ENCODE measurements at places on chromosomes 1 and 21.

DNA sequence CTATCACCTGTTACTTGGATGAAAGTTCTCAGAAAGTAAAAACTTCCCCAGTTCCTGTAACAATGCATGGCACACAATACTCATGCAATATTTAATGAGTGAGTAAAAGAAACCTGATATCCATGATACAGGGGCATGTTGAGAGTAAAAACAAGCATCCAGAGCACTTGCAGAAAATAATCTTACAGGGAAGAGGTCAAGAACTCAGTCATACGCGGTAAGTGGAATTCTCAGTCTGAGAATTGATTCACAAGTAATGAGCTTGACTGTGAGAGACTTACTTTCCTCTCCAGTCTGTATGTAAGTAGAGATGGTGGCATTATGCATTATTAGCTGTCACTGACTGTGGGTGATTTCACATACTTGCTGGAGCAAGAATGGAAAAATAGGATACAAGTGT is 976.9 kb downstream of the BRINP3 start:
- H3K4me3 ChIP-seq = no peak overlapping the region
- no peak overlapping the region for H3K27ac ChIP-seq

DNA sequence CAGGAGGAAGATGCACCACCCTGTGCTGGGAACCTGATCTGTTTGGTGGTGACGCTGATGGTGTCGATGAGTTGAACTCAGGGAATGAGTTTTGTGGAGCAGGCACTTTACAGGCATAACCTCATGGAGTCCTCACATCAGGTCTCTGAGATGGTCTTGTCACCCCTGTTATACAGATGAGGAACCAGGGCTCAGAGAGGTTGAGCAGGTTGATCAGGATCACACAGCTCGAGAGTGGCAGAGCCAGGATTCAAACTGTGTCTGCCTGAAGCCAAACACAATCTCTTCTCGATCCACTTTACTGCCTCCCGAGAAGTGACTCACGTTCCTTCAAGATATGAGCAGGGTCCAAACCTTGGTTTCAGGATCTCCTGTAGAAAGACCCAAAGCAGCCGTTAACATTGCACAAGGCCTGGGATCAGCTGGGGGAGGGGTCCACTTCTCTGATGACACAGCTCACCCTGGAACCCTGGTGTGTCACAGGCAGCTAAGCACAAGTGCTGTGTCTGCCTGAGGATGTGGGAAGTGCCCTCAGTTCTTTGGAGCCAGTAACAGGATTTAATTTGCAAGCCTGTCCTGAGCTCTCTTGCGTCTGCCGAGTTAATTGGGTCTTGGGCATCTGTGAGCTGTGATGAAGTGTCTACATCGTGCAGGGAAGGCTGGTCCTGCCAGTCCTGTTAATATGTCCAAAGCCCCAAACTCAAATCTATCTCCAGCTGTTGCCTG is 65.4 kb upstream of the STUM start:
- no peak for DNase-seq
- H3K36me3 ChIP-seq = no peaks in the 10 kb centered on the region
- H3K27ac ChIP-seq = no peak overlapping the region

GRCh38 chr1:156896490-156897033 is 3.0 kb downstream of the PEAR1 start:
- no peak for DNase-seq
- no peak overlapping the region for H3K4me3 ChIP-seq
- H3K4me1 ChIP-seq = no peaks in the 10 kb centered on the region
- H3K27ac ChIP-seq = no peak overlapping the region

DNA sequence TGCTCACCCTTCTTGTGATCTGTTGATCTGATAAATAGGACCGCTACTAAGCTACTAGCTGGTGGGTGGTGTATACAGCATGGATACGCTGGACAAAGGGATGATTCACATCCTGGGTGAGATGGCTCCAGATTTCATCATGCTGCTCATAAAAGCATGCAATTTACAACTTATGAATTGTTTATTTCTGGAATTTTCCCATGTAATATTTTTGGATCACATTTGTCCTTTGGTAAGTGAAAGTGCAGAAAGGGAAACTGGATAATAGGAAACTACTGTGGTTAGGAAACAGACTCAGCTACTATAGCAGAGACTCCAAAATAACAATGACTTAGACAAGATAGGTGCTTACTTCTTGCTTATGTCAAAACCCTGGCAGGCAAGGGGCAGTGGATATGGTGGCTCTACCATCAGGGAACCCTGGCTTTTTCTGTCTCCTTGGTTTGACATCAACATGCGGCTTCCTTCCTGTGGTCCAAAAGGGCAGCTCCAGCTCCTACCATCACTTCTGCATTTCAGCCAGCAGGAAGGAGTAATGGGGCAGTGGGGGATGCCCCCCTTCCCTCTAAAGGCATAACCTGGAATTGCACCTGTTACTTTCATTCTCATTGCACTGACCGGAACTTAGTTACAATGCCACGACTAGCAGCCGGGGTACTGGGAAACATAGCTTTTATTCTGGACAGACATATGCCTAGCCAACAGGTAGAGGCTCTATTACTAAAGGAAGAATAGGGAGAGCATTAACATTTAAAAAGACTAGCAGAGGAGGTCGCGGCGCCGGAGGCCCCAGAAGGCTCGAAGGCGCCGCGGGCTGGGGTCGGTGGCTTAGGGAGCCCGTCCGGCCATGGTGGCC is 13.8 kb upstream of the AK2 start:
- no peak overlapping the region for H3K27ac ChIP-seq
- no peak for DNase-seq

- no peak overlapping the region for H3K27ac ChIP-seq
- H3K4me1 ChIP-seq = no peaks in the 10 kb centered on the region
- no peak overlapping the region for H3K4me3 ChIP-seq
- no peak for DNase-seq
- no peaks in the 10 kb centered on the region for H3K27me3 ChIP-seq
- no peaks in the 10 kb centered on the region for H3K36me3 ChIP-seq
Observed at GRCh38 chr1:59504276-59504675, 207.4 kb downstream of the FGGY start.

- no peaks in the 10 kb centered on the region for H3K36me3 ChIP-seq
- H3K27ac ChIP-seq = no peak overlapping the region
- no peaks in the 10 kb centered on the region for H3K27me3 ChIP-seq
- H3K4me1 ChIP-seq = peaks cover 9% of the 10 kb centered on the region
- H3K4me3 ChIP-seq = no peak overlapping the region
Observed at GRCh38 chr1:109151146-109151990, 37.5 kb downstream of the ELAPOR1 start.

DNA sequence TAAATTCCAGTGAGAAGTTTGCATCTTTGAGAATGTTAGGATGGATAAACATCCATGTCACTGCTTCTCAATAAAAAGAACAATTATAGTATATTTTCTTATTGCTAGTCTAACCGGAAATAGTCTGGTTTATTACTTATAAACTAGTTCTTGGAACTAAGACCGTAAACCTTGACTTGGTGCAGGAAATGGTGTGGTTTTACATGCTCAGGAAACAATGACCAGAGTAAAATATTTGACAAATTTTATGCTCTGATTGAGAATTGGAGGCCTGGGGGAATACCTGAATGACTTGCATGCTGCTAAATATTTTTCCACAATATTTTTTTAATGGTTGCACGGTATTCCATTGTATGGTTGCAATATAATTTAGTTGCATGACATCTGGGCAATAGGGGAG is 76.3 kb downstream of the XCL2 start:
- no peaks in the 10 kb centered on the region for H3K27me3 ChIP-seq
- no peak for DNase-seq
- H3K27ac ChIP-seq = no peak overlapping the region
- no peaks in the 10 kb centered on the region for H3K4me1 ChIP-seq
- no peak overlapping the region for H3K4me3 ChIP-seq

- no peak for DNase-seq
- H3K27me3 ChIP-seq = no peaks in the 10 kb centered on the region
- H3K36me3 ChIP-seq = no peaks in the 10 kb centered on the region
- no peak overlapping the region for H3K4me3 ChIP-seq
- no peaks in the 10 kb centered on the region for H3K4me1 ChIP-seq
- H3K27ac ChIP-seq = no peak overlapping the region
Observed at GRCh38 chr1:183966487-183966886, 71.0 kb downstream of the COLGALT2 start.

GRCh38 chr1:30452170-30452569 is 271.2 kb downstream of the MATN1 start:
- no peak overlapping the region for H3K27ac ChIP-seq
- H3K4me3 ChIP-seq = no peak overlapping the region
- H3K4me1 ChIP-seq = no peaks in the 10 kb centered on the region
- H3K36me3 ChIP-seq = no peaks in the 10 kb centered on the region
- no peak for DNase-seq

- H3K27me3 ChIP-seq = no peaks in the 10 kb centered on the region
- H3K36me3 ChIP-seq = no peaks in the 10 kb centered on the region
- H3K4me3 ChIP-seq = no peak overlapping the region
- H3K27ac ChIP-seq = no peak overlapping the region
- H3K4me1 ChIP-seq = peaks cover 27% of the 10 kb centered on the region
- no peak for DNase-seq
Observed at GRCh38 chr1:101444381-101444780, 207.6 kb downstream of the S1PR1 start.

GRCh38 chr1:20233394-20233793 is 47.1 kb upstream of the PLA2G2C start:
- H3K4me1 ChIP-seq = no peaks in the 10 kb centered on the region
- DNase-seq = peak; percentile 81
- H3K27me3 ChIP-seq = no peaks in the 10 kb centered on the region
- no peak overlapping the region for H3K4me3 ChIP-seq
- H3K36me3 ChIP-seq = no peaks in the 10 kb centered on the region

DNA sequence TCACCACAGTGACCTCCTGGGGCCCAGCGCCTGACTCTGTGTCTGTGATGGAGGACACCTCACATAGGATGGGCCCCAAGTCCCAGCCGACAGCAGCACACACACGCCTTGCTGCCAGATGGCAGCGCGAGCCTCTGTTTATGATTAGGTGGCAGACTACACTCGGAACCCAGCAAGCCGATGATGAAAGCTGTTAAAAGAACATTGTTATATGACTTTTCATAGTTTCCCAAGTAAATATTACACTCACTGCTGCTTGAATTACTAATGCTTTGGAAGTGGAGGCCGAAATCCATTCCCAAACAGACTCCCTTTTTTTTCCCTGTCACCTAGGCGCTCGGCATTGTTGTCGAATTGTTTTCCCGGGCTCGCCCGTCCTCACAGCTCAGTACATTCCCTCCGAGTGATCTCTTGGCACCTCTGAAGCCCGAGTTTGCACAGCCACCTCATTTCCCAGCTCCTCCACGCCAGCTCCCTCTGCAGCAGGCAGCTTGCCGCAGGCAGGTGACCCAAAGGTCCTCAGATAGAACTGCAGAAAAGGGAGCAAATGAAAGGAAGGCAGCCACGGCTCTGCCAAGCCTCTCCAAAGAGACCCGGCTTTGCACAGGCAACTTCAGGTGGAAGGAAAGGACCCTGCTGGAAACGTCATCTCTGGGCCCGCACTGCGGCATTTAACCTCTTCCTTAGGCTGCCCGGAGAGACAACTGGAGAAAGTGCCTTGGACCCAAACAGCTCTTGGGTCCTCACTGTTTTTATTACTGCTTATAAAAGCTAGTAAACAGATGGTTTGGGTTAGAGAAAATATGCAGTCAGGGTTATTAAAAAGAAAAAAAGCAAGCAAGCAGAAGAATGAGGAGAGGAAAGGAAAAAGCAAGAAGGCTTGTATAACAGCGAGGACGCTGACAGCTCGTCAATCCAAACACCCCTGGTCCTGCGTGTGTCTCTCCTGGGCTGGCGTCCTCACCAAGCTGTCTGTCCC is 72.2 kb upstream of the SLC25A33 start:
- H3K4me1 ChIP-seq = no peaks in the 10 kb centered on the region
- H3K36me3 ChIP-seq = no peaks in the 10 kb centered on the region
- H3K27ac ChIP-seq = no peak overlapping the region

DNA sequence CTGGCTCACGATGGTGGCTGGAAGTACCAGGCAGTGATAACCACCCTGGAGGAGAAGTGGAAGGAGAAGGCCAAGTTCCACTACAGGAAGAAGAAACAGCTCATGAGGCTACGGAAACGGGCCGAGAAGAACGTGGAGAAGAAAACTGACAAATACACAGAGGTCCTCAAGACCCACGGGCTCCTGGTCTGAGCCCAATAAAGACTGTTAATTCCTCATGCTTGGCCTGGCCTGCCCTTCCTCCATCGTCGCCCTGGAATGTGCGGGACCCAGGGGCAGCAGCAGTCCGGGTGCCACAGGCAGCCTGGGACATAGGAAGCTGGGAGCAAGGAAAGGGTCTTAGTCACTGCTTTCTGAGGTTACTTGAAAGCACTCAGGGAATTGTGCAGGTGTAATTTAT is 10.8 kb downstream of the IL24 start:
- no peak for DNase-seq
- peaks cover 16% of the 10 kb centered on the region for H3K4me1 ChIP-seq
- H3K36me3 ChIP-seq = no peaks in the 10 kb centered on the region

DNA sequence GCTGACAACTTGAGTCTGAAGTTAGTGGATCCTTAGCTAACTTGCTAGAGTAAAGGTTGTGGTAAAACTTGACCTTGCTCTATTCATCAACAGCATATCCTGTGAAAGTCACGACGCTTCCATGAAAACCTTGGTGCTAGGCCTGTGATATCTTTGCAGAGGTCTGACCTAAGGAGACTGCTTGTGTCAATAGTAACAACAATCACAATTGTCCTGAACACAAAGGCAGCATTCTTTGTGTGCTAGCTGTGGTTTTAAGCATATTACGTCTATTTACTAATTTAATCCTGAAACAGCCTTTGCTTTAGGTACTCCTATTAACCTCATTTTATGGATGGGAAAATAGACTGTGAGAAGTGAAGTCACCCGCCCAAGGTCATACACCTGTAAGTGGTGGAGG is 2.8 kb upstream of the CLDN14 start:
- no peaks in the 10 kb centered on the region for H3K36me3 ChIP-seq
- H3K4me3 ChIP-seq = no peak overlapping the region
- no peaks in the 10 kb centered on the region for H3K27me3 ChIP-seq
- H3K27ac ChIP-seq = no peak overlapping the region

DNA sequence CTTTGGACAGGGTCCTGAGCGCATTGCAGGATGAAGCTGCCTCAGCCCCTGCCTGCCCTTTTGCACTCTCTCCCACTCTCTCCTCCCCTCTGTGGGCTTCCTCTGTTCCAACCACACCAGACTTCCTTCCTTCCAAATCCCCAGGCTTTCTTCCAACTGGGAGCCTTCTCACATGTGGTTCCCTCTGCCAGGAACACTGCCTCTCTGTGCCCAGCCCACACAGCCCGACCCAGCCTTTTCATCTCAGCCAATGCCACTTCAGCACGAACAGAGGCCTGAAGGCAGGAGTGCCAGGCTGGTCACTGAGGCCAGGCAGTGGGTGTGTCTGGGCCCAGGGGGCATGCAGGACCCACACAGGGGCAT is 5.9 kb downstream of the SELENON start:
- no peaks in the 10 kb centered on the region for H3K27me3 ChIP-seq
- H3K36me3 ChIP-seq = no peaks in the 10 kb centered on the region
- no peak overlapping the region for H3K4me3 ChIP-seq
- DNase-seq = no peak

Data from Karpas-422 (cell line).